ENCODE measurements at places on chromosomes 7 and 10. TPM values are rescaled to one million over a fixed set of nuclear protein-coding genes. Genes with fewer than 3 reads are reported as not detected.

- DNase-seq: no peak
These were observed 196.4 kb upstream of the ZNF32 start for GRCh38 chr10:43845121-43845520.

Gene TLX1
- polyA plus RNA-seq: not detected

Gene FRMD4A
- 11.0 TPM for polyA plus RNA-seq

DNA sequence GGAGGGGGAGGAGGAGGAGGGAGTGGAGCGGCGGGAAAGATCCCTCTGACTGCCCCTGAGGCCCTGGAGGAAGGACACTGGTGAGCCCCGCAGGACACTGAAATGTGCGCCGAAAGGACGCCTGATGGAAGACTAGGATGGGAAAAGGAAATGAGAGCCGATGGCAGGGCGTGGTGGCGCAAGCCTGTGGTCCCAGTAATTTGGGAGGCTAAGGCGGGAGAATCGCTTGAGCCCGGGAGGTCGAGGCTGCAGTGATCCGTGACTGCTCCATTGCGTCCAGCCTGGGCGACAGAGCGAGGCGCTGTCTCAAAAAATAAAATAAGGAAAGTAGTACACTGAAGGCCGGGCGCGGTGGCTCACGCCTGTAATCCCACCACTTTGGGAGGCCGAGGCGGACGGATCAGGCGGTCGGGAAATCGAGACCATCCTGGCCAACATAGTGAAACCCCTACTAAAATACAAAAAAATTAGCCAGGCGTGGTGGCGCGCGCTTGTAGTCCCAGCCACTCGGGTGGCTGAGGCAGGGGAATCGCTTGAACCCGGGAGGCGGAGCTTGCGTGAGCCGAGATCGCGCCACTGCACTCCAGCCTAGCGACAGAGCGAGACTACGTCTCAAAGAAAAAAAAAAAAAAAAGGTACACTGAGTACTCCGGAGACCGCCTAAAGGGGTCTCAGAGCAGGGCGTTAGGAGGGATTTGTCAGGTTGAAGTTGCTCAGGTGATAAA lies 561 bp upstream of the HNRNPF start:
- DNase-seq: no peak

Gene STEAP4
- 36.9 TPM for polyA plus RNA-seq

DNA sequence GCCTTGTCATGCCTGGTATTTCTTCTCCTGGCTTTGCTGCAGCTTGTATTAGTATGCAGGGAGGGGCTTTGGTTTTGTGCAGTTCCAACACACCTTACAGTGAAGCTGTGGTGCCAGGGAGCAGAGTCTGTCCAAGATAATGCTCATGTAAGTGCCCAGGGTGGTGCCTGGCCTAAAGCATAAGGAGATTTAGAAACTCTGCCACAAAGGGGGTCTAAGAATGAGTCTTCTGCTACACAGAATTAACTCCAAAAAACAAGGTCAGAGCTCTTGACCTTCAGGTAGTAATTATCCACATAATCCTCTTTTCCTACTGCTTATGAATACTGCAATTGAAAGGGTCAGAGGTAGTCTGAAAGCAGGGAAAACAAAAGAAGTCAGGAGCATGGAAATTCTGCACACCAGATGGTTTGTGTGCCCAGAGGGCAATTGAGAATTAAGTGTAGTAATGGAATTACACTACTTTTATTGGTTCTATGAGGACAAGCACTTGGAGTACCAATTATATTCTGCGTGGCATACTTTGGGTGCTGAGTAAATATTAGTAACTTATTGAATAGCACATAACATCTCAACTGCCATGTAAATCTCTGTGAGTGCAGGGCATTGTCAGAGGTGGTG lies 121.5 kb downstream of the KAT6B start:
- no peak for DNase-seq

Gene MORN4
- polyA plus RNA-seq: 10.9 TPM

DNA sequence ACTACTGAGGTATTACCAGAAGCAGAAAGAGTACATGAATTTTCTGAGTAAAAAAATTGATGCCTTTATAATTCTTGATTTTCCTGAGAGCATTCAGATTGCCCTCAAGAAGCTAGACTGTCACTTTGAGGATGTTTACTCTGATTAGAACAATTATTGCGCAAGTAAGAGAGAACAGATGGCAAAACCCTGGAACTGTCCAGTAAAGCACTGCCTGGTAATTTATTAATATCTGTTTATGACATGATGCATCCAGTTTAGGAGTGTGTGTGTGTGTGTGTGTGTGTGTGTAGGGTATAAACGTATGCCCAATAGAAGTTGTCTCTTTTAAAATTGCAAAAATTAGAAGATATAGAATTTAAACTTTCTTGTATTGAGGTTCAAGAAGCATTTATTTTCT lies 379.7 kb downstream of the PHTF2 start:
- DNase-seq: no peak

DNA sequence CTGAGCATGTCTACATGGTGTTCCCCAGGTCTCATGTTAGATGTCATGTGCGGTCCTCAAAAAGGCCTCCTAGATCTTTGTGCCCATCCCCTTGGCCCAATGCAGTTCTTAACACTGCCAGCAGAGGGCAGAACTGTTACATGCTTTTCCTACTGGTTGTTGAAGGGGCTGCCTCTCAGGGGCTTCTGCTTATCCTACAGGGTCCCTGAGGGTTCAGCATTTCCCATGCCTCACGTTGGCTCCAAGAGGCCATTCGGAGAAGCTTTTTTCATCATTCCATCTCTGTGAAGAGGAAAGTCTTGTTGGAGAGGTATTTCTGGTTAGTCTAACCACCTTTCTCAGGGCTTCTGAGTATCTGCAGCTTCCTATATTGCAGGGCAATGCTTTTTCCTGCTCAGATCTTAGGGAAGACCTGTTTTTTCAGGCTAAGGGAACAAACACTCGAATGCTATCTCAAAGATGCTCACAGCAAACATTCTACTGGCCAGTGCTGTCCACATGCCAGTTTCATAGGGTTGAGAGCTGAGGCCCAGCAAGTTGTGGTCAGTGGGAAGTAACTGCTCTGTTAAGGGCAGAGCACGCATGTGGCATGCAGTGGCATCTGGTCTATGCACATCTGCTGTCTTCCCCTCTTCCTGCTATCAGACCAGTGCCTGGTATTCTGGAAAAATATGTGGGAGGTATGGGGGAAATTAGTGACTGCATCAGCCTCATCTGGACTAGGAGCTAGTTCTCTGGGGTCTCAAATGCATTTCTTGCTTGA lies 31.5 kb downstream of the MBL2 start:
- no peak for DNase-seq

Gene ZNF804B
- polyA plus RNA-seq: not detected

- peak; percentile 80 for DNase-seq
These were observed 189.5 kb downstream of the CXCL12 start for GRCh38 chr10:44195112-44196007.

- no peak for DNase-seq
These were observed 35.4 kb downstream of the CCDC3 start for GRCh38 chr10:12966067-12966466.

- DNase-seq: peak; percentile 50
These were observed 1.9 kb upstream of the SH2D4B start for GRCh38 chr10:80535671-80536360.

Gene MLXIPL
- 0.27 TPM for polyA plus RNA-seq

DNA sequence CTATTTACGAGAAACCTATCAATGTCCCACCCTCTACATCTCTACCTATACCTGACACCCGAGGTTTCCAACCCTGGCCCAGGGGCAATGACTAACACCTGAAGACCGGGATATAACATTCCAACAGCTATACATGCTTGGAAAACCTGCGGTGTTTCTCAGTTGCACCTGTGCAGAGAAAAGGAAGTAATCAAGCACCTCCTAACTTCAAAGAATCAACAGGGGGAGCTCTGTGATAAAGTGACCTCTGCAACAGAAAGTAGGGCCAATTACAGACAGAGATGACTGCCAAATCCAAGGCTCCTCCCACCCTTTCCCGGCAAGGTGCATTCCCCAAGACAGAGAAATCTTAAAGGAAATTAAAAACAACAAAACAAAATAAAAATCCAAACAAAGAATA lies 41.3 kb downstream of the CCDC6 start:
- no peak for DNase-seq

- no peak for DNase-seq
These were observed 41.9 kb upstream of the PDCD4 start for GRCh38 chr10:110829721-110830410.

GRCh38 chr10:20091698-20092097 lies 275.5 kb downstream of the PLXDC2 start:
- no peak for DNase-seq

GRCh38 chr7:100400656-100401055 lies 27.4 kb downstream of the PILRA start:
- no peak for DNase-seq

Gene INA
- polyA plus RNA-seq: 0.23 TPM

Gene MNX1
- not detected for polyA plus RNA-seq

- DNase-seq: no peak
These were observed 8.0 kb downstream of the SEPHS1 start for GRCh38 chr10:13340068-13340467.

- no peak for DNase-seq
These were observed 282.2 kb downstream of the AGMO start for GRCh38 chr7:15279640-15280039.

- DNase-seq: no peak
These were observed 76.1 kb upstream of the ANK3 start for GRCh38 chr10:60465801-60466200.

Gene SLC18A3
- not detected for polyA plus RNA-seq

Gene CXCL12
- polyA plus RNA-seq: 143 TPM

DNA sequence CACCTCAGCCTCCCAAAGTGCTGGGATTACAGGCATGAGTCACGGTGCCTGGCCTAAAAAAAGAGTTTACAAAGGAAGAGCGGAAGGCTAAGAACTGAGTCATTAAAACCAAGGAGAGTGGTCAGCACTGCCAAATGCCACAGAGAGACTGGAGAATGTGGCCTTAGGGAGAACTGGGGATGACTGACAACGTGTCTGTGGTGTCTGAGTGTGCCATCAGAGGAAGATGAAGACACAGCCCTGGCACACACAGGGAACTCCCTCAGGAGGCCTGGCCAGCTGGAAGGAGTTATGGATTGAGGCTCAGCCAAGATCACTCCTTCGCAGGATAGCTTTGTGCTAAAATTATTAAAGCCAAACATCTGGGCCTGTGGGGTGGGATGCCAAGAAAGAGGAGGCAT lies 3.9 kb upstream of the INA start:
- no peak for DNase-seq

Gene PSD
- 4.6 TPM for polyA plus RNA-seq

Gene RNLS
- polyA plus RNA-seq: 11.7 TPM

DNA sequence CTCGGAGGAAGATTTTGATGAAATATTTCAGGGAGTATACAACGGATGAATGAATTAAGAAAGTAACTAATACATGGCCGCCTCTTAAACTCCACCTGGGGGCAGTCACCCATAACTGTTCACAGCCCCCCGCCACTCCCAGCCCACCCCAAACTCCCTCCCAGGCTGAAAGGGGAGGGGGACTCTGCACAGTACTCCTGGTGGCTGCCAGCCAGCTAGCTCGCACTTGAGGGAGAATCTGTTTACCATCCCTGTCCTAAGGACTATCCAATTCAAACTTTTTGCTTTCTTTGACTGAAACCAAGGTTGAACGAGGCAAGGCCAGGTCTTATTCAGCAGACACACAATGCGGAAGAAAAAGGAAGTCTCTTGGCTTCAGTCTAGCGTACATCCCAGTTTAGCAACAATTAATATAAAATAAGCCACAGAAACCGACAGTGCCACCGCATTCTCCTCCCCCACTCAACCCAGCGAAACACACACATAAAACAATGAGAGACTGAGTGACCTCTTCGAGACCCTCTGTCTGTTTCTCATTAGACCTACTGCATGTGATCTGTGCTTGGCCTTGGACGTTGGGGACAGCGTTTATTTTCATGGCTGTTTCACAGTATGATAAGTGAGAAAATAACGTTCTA lies 219.5 kb downstream of the GLI3 start:
- no peak for DNase-seq

GRCh38 chr7:134741907-134742635 lies 37.4 kb upstream of the CALD1 start:
- peak; percentile 23 for DNase-seq

Gene C10orf105
- polyA plus RNA-seq: 0.27 TPM
